ENCODE measurements at places on chromosomes 1 and 21.

GRCh38 chr1:212219679-212220463 lies 65.3 kb upstream of the PPP2R5A start:
- DNase-seq: peak; percentile 12

DNA sequence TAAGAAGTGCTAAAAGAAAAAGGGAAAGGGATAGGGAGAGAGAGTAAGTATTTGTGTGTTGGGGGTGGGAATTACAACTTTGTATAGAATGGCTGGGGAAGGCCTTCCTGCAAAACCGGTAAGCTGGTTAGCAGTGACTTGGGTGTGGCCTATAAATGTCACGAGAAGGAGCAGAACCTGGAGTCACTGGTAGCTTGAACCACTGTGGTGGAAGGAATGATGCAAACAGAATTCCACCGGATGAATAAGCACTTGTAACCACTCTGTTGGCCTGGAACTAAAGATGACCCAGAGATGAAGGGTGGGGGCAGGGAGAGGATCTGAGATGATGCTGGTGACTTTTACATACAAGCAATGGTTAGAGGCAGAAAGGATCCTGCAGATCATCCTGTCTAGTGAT lies 8.9 kb downstream of the XKR8 start:
- peak; percentile 92 for DNase-seq

DNA sequence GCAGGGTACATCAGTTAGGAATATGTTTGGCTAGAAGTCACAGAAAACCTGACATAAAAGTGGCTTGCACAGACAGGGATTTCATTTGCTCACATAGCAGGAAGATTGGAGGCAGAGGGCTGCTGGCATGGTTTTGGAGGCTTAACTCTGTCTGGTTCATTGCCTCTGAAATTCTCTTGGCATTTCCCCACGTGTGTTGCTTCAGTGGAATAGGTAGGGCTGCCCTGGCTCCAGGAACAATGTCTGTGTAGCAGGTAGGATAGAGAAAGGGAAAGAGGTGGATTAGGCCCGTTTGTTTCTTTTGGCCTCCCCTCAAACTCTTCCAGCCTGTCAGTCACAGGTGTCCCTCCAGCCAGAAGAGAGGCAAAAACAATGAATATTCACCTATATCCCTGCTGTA lies 20.5 kb upstream of the SIPA1L2 start:
- DNase-seq: no peak

DNA sequence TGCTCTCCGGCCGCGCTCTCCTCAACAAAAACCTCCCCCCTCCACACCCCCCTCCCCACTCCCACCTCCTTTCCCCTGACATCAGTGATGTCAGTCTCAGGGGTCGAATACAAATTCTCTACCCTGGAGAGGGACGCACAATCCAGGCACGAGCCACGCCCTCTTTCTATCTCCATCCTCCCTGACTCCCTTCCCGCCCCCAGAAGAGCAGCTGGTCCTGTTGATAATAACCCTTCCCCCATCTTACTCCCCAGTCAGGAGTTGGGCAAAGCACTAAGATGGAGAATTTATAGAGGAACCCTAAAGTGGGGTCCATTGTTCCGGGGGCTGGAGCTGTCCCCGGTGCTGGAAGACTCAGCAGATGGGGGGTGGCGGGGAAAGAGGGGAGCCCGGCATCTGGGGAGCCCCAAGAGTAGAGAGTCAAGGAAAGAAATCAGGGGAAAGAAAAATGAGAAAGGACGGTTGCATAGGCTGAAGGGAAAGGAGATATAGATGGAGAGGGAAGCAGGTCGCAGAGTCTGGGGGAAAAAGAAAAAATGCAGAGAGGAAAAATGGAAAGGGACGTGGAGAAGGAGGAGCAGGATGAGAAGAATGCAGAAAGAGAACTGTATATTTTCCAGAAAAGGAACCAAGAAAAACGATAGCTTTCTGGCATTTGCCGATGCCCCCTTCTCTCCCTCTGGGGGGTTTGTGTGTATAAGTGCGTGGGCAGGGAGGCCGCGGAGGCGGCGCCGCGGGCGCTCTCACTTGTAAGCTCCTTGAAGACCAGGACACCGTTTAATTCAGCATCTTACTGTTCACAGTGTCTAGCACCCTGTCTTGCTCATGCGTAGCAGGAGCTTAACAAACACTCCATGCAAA lies at the start of gene CELF3:
Gene CELF3, minus strand, starts transcription at position 33 of the 861 bp plus-strand sequence. CDS start 783 bp downstream, outside the sequence.
- DNase-seq: no peak

Measured in brain microvascular endothelial cell (primary cell).